Activated T-cell treated with anti-CD3 and anti-CD28 coated beads for 1 hour (primary cell): ENCODE measurements at places on chromosomes 12 and 14.

- no peak for DNase-seq
These were observed 164.5 kb upstream of the DYRK2 start for GRCh38 chr12:67483871-67484554.

GRCh38 chr12:15963271-15963670, 52.1 kb downstream of the DERA start:
- DNase-seq = no peak

DNA sequence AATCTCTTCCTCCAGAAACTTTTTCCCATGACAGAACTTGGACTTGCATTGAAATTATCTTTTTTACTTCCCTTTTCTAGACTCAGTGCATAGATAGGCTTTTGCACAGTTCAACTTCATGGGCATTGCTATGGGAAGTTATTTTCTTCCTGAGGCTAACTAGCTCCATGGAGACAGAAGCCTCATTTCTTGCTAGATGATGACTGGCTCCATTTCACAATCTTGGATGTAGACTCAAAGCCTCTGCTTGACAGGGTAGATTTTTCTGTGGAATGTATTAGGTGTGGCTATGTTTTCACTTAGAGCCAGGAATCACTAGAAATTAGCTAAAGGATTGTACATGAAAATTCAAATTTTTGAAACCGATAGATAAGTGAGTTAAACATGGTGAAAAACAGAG, 884.1 kb upstream of the MGAT4C start:
- DNase-seq = no peak

GRCh38 chr12:101108130-101108529, 101.9 kb downstream of the SLC5A8 start:
- DNase-seq = no peak

DNA sequence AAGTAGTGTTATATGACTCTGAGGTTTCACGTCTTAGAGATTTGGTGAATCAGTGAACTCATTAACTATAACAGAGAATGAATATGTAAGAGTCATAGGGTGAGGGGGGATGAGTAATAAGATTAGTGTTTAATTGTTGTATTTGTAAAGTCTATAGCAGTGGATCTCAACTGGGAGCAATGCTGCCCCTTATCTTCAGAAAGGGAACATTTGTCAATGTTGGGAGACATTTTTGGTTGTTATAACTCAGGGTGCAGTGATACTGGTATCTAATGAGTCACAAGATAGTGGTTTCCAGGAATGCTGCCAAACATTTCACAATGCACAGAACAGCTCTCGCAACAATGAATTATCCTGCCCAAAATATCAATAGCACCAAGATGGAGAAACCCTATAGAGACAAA, 1193.7 kb downstream of the GALC start:
- no peak for DNase-seq

DNA sequence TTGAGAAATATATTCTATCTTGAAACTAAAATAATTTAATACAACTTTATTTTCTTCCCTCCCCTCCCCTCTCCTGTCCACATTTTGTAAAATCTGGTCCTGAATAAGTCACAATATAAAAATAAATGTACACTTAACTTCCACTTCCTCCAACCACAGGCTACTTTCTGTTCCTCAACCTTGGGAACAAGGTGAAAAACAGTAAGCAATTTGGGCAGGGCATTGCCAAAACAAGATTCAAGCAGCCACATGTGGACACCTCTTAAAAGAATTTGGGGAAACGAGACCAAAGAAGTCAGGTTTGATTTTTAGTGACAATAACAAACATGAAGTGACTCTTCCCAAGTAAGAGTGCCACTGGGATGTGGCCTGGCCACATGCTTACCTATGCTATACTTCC, 115.7 kb downstream of the PTPRQ start:
- no peak for DNase-seq

DNA sequence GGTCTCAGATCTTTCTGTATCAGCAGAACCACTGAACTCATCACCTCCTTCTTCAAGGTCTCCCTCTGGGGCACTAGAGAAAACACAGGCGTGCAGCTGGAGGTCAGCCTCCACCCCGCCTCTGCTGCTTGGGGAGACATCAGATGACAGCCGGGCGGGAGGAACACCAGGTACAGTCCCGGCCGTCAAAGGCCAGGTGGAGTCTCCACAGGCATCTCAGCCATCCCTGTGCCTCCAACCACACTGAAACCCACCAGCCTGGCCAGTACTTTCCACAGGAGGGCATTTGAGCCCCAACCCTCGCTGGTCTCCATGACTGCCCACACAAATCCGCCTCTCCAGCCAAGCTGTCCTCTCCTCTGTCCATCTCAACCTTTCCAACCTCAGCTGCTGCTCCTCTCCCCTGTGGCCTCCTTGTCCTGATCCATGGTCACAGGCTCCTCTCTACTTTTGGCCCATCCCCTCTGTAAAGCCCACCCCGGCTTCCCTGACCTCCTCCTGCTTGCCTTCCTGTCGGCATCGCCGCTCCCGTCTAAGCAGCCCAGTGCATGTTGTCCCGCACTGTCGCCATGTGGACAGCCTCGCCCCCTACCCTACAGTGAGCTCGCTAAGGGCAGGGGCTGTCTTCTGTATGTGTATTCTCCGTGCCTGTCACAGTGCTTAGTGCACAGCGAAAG, 21.4 kb upstream of the FKBP4 start:
- no peak for DNase-seq

DNA sequence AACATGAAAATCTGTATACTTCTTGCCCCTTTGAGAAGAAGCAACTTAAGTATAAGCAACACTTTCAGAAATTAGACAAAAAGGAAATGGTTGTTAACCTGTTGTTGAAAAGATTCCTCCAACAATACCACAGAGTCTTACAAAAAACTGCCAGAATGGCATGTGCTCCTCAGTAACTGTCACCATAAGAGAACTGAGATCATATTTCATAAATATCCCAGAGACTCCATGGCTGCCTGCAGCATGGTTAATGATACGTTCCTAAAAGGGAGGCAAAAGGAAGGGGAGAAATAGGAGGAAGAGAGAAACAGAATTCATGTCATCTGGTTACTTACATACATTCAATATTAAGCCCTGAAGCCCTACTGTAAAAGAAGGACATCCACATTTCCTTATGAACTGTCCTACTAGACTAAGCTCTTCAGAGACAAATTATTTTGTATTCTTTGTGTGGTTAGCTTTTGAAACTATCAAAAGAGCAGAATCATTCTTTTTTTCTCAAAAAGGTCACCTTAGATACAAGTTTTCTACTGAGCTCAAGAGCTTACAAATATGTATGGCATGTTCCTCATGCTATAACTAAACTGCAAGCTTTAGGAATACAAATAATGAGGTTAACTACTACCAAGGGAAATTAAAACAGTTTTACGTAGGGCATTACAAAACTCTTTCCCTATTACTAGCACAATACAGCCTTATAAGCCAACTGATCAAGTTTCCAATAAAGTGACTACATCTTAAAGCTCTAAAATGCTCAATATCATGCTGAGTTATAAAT, 37.8 kb downstream of the ERGIC2 start:
- no peak for DNase-seq

- no peak for DNase-seq
These were observed 46.1 kb downstream of the CPM start for GRCh38 chr12:68886636-68887572.

DNA sequence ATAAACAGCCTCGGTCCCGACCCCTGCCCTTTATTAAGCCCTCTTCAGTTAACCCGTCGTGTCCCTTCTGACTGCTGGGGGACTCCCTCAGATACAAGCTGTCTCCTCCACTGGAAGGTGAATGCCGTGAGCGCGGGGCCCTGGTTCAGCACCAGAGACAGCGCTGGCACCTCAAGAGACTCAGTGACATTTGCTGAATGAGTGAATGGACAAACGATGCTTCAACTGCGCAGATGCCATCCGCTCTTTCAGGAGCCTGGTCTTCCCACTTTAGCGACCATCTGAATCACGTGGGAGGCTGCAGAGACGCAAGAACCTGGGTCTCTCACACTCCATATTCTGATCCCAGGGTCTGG, 92.6 kb upstream of the SFSWAP start:
- no peak for DNase-seq

- no peak for DNase-seq
These were observed 28.9 kb downstream of the PNMA1 start for GRCh38 chr14:73685328-73685727.

DNA sequence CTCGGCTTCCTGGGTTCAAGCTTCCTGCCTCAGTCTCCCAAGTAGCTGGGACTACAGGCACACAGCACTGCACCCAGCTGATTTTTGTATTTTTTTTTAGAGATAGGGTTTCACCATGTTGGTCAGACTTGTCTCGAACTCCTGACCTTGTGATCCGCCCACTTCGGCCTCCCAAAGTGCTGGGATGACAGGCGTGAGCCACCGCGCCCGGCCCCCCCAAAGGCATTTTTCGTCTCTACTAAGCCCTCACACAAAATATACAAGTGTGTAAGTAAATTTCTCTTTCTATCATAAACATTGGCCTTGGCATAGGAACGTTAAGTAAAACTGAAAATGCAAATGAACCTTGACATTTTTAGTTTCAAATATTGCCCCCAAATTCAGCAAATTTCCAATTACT, 2.1 kb downstream of the ACAD10 start:
- DNase-seq = no peak

DNA sequence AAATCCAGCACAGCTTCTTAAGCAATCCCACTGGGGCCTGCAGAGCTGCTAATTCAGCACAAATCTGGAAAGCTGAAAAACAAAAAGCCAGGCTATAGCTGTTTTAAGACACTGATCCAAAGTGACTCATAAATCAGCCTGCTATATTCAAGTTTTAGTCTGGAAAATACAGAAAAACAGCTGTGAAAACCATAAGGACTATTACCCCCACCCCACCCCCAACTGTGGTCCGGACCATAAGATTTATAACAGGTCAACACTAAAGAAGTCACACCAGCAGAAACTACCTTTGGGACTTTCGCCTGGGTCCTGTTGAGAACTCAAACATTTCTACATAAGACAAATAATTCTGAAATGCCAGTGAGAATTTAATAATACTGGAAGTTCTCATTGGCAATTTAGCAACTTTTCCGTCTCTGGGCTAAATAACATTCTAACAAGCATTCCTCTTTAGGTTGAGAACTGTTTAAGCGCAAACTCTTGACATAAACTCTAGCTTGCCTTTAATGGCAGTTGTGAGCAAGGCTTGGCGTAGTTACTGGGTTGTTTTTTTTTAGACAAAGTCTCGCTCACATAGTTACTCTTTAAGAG, 3.3 kb downstream of the LRIG3 start:
- no peak for DNase-seq

GRCh38 chr14:104687601-104688504, 1.6 kb upstream of the INF2 start:
- DNase-seq = no peak

GRCh38 chr12:111412007-111412829, 6.5 kb downstream of the SH2B3 start:
- DNase-seq = no peak

DNA sequence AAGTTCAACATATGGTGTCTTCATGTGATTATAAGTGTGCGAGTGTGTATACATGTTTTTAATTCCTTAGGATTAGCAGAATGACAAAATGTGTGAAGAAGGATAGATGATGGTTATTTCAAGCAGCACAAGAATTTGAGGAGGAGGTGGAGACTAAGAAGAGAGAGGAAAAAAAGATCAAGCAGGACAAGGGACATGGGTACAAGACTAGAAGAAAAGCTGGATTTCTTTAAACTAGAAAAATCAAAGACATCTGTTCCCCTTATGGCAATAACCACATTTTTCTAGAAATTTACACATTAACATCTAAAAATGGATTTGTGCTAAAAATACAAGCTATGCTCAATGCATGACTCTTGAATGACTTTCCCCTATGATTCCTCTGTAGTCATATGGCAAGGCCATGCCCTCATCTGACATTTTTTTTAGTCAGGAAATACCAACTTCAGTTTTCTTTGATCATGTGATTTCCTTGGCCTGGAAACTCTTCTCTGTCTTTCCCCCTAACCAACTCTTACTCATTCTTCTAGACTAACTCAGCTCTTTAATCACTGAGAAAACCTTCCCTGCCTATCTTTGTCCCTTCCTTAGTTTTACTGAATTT, 435.8 kb downstream of the NRXN3 start:
- DNase-seq = no peak

DNA sequence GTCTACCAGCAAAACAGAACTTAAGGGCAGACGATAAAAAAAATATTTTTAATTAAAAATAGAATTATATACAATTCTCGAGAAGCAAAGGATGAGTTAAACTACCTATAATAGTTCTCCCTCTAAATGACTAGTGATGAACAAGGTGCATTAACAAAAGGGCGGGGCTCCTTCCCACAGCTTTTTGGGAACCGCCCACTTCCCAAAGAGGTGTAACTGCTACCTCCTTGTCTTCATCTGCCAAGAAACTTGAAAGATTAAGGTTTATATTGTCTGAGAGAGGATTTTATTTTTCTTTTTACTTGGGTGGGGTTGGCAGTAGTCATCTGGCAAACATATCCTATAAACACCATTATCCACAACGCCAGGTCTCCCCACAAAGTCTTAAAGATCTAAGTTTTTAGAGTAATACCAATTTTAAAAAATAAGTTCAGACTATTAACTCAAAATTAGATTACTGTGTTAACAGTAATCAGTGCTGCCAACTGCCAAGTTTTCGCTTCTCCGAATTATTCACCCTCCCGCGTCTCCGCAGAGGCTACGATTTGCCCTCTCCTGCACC, 938 bp downstream of the RALGAPA1 start:
- DNase-seq = no peak

DNA sequence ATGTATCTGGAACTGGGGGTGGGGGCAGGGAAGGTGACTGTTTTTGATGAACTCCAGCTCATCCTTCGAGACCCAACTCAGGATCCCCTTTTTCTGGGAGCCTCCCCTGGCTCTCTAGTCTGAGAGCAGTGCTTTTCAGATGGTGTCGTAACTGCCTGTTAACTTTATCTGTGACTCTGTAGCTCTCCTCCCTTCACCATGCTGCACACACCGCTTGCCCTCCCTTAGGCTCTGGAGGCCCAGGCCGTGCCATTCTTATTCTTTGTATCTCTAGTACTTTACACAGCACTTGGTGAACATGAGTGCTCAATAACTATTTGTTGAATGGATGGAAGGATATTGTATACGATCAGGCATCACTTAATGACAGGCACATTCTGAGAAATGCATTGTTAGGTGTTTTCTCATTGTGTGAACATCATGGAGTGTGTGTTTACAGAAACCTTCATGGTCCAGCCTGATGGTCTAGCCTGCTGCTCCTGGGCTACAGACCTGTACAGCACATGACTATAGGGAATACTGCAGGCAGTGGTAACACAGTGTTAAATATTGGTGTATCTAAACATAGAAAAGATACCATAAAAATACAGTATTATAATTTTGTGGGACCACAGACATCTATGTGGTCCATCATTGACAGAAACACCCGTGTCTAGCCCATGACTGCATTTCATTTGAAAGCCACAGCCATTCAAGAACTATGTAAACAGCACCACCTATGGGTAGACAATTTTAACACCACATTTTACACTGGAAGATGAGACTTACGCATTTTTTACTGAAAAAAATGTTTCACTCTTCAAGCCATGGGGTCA, 91.8 kb downstream of the EML1 start:
- DNase-seq = no peak

GRCh38 chr14:38941488-38941887, 161.5 kb downstream of the SEC23A start:
- no peak for DNase-seq
